ENCODE measurements at places on chromosomes 2 and 18.

DNA sequence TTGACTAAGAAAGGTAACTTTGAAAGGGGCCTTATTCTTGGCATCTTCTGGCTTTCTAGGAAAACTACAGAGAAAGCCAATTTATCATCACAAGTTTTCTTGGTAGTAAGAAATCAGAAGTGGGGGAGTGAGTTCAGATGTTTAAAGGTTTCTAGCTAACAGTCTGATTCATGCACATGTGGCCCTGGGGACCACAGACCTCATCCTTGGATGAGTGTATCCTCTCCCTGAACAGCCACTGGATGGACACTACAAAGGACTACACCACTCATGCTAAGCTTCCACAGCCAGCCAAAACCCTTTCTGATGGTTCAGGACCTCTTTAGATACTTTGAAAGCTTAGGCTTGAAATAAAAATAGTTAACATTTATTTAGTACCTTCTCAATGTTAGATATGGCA is 218.3 kb upstream of the STK17B start:
- DNase-seq: peak; percentile 49

DNA sequence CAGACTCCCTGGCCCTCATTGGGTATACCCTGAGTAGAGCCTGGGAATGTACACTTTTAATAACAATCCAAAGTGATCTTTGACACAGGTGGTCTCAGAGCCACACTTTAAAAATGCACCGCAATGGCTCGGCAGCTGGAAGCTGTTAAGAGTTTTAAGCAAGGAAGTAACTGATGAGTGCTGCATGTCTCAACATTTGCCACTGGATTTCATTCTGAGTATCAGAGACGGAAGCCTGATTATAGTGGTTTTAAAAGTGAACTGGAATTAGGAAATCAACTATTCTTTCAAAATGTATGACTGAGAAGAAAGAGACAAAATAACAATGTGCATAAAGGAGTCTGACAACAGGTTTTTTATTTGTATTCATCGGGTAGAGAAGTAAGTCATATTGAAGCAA is 7.5 kb downstream of the MBOAT2 start:
- DNase-seq: peak; percentile 35

- DNase-seq: no peak
Measured at GRCh38 chr2:64936809-64937208, 52.4 kb upstream of the SLC1A4 start.

DNA sequence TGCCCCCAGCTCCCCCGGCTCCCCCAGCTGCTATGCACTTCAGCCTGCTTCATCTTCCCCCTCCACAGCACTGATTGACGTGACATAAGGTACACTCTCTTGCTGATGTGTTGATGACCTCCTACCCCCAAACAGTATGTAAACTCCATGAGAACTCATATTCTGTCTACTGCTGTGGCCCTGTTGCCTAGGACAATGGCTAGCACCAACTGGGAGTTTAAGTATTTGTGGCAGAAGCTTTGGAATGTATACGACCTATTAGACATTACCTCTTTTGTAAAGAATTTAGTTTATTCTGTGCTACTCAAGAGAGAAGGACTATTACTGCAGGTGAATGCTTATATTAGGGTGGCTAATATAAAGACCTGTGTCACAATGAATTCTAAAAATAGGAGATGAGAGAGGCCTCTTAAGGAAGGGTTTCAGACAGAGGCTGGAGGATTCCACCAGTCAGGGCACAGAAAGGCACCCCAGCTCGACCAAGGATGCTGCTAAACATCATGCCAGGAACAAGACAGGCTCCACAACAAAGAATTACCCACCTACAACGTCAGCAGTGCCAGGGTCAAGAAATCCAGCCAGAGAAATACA is 60.6 kb downstream of the CABYR start:
- no peak for DNase-seq

DNA sequence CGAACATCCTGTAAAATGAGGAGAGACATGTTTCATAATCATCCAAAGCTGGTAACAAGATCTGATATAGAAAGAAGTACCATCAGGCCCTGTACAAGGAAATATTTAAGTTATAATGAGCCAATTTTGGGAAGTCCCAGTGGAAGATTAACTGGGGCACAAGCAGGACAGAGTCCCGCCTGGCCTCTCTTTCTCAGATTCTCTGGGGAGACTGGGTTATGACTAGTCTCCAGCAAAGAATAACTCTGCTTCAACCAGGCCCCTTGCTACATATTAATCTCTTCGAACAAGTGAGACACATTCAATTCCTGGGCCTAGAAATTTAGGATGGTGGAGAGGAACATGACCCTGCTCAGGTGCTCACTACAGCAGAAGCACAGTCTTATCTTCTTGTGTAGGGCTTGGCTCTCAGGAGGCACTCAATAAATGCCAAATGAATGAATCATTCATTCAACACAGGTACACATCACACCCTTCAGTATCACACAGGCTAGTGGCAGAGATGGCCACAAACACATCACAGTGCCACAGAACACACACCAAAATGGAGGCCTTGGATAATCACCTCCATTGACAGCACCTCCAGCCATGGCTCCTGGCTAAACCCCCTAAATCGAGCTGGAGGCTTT is 46.4 kb upstream of the RNF152 start:
- no peak for DNase-seq

DNA sequence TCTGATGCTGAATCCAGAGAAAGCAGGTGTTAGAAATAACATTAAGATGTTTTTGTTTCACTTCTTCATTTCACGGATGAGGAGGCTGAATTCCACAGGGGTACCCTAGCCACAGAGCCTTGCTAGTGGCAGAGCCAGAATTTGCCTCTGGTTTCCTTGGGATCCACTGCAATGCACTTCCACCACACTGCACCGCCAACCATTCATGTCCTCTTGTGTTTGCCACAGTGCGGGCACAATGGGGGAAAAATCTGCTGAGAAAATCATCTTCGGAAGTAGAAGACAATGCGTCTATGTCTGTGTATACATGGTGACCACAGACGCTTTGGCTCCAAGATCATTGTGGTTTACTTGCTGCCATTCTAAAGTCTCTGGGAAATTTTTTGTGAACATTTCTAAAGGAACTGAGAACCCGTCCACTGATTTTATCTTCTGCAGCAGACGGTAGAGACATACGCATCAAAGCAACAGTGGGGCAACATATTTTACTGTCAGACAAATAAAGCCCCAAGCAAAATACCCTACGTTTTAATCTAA is 14.9 kb downstream of the ICOS start:
- no peak for DNase-seq

DNA sequence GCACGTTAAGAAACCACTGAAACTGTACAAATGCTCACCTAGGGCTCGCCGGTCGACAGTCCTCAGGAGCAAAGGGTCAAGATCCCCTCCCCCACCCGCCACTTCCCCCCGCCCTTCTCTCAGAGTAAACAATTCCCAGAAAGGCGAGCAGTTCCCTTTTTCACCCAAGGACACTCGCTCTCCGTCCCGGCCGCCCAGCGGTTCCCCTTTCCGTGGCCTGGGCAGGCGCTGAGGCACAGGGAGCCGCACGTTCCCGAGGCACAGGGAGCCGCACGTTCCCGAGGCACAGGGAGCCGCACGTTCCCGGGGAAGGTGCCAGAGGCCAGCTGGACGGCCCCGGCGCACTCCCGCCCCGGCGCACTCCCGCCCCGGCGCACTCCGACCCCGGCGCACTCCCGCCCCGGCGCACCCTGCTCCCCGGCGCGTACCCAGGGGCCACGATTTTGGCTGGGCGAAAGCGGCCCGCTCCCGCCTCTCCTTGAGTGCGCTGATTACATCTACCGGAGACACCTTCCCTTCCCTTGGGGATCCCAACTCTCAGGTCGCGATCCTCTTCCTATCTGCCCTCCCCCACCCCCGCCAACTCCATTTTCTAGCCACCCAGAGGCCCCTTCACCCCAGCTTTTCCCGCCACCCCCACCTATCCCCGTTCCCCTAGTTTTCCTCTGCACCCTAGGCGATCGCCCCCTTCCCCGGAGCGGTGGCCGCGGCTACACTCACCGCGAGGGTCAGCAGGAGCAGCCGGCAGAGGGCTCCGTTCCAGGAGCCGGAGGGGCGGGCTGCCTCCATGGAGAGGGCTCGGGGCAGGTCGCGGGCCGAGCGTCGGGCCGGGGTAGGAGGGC is 817 bp downstream of the DSC2 start:
- DNase-seq: no peak

DNA sequence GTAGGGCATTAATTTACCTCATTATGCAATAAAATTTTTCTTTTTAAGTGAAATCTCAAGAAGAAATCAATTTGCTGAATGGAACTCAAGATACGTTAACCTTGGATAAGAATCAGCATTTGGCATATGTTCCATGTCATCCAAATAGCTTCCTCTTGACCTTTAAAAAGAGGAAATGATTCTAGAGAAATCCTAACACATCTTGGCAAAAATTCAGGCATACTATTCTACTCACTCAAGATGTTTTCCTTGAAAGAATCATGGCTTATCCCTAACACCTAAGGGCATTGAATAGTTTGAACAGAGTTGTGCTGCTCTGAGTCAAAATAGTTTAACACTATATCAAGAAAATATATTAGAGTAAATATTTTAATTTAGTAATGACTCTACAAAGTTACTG is 678.0 kb downstream of the EPHA4 start:
- DNase-seq: peak; percentile 7

GRCh38 chr2:170371231-170371998 is 193.5 kb downstream of the MYO3B start:
- no peak for DNase-seq

GRCh38 chr2:186503827-186504606 is 18.0 kb downstream of the ZC3H15 start:
- DNase-seq: peak; percentile 41

DNA sequence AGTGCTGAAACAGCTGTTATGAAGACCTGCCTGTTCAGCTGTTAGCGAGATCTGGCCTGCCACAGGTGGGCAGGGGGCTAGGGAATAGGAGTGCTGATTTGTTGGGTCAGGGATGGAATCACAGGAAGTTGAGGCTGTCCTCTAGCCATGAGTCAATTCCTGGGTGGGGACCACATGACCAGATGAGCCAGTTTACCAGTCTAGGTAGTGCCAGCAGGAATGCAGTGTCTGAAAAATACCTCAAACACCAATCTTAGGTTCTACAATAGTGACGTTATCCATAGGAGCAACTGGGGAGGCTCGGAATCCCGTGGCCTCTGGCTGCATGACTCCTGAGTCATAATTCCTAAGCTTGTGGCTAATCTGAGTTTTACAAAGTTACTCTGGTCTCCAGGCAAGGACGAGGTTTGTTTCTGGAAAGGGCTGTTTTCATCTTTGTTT is 44.9 kb downstream of the DYSF start:
- peak; percentile 82 for DNase-seq

- peak; percentile 53 for DNase-seq
Measured at GRCh38 chr2:58638256-58638805, 397.2 kb upstream of the FANCL start.

- no peak for DNase-seq
Measured at GRCh38 chr18:59646228-59646962, 50.8 kb downstream of the CCBE1 start.

DNA sequence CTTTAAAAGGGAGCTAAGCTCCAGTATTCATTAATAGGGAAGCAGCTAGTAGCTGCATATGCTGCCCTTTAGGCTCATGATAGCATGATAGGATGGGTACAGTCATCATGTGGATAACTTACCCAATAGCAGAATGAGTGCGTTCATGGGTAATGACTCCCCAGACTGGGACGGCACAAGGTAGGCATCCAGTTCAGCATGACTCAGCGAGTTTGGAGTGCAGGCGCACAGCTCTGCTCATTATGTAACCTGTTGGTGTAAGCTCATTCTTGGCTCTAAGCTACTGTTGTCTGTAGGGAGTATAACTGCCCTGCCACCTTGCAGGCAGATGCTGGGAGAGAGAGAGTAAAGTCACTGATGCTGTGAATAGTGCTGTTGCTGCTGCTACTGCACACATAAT is 209.2 kb upstream of the SYT4 start:
- DNase-seq: no peak

DNA sequence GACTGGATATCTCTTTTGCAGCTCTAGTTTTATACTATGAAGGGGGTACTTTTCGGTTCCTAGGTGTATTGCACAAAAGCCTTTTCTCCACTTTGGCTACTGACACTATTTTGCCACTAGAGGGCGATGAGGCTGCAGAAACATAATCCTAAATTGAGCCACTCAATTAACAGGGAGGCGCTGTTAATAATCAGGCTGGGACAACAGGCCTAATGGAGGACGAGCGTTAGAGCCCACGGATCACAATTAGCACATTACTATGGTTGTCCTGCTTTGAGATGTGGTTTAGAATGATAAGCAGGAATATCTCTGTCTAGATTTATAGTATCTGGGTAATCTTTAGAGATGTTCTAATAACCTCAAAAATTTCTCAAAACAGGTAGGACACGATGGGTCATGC is 62.2 kb upstream of the PMAIP1 start:
- peak; percentile 70 for DNase-seq

- DNase-seq: peak; percentile 71
Measured at GRCh38 chr2:186422226-186422625, 63.8 kb upstream of the ZC3H15 start.

GRCh38 chr18:55346961-55347740 is 240.8 kb downstream of the TCF4 start:
- DNase-seq: no peak

DNA sequence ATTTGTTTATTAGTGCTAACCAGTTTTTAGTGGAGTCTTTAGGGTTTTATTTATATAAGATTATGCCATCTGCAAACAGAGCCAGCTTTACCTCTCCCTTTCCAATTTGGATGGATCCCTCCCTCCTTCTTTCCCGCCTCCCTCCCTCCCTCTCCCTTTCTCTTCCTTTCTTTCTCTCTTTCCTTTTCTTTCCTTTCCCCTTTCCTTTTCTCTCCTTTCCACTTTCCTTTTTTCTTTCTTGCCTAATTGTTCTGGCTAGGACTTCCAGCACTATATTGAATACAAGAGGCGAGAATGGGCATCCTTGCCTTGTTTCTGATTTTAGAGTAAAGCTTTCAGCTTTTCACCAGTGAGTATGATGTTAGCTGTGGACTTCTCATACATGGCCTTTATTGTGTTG is 24.1 kb downstream of the COLEC11 start:
- no peak for DNase-seq

DNA sequence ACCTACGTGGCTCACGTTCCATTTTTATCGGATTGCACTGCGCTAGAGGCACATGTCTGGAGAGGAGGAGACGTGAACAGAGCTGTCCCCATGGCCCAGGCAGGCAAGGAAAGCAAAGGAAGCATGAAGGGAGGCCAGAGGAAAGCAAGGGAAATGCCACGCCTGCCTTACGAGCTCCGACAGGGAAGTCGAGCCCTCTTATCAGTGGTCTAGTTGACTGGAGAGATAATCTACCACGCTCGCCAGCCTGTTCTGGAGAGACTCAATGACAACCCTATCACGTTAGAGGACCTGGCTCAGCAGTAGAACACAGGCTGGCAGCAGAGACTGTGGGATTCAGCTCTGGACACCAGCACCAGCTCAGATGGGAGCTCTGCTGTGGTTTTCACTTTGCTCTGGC is 202.6 kb upstream of the ID2 start:
- DNase-seq: no peak

- peak; percentile 42 for DNase-seq
Measured at GRCh38 chr18:44742718-44743311, 62.1 kb downstream of the SETBP1 start.

All from fibroblast of skin of right quadriceps (primary cell).